Activated CD4-positive, alpha-beta T cell treated with anti-CD3 and anti-CD28 coated beads, Interleukin-2, Interleukin-6, amounts not matched to agents 100 ng/mL and 50 ng/mL, durations not matched to agents 16 hours and 8 hours (primary cell): ENCODE measurements at places on chromosomes 3 and 15.

DNA sequence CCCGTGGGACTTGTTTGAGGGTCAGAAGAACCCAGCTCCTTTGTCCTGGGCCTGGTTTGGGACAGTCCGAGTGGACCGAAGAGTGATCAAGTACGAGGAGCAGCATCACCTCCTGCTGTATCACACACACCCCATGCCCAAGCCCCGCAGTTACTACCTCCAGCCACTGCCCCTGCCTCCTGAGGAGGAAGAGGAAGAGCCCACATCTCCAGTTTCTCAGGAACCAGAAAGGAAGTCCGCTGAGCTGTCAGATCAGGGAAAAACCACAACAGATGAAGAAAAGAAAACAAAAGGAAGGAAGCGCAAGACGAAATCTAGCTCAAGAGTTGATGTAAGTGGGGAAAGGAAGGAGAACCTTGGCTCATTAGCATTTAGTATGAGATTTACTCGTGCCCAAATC is 3.3 kb upstream of the P2RY12 start:
- no peak for DNase-seq

DNA sequence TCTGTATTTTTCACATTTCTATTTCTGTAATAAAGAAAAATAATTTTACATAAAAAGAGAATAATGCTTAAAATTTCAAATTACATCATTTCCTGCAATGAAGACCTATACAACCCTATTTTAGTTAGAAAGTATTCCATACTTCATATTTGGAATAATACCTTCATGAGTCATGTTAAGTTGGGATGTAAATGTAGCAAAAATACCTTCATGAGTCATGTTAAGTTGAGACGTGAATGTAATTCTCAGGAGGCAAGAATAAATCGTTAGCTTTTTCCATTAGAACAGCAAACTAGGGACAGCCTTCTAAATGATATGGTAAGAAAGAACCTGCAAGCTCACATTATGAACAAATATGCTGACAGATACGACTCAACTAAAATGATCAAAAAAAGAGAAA is 91.9 kb downstream of the NAALADL2 start:
- DNase-seq: no peak

- no peak for DNase-seq
Observed at GRCh38 chr3:52784931-52785590, 7.7 kb downstream of the ITIH1 start.

DNA sequence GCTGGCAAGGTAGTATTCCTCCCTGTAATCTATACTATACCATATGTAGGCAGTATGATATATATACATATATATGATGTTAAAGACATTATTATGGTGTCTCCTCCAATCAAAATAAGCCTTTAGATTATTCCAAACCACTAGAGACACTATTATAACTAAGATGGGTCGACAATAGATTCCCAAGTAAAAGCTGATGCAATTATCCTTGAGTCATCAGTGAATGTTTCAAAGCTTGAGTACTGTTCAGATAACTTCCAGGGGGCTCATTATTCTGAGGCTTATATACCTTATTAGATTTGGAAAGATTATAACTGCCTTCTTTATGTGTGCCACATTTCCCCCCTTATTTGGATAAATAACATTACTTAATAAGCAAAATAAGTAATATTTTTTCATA is 11.9 kb upstream of the C3orf38 start:
- DNase-seq: no peak

DNA sequence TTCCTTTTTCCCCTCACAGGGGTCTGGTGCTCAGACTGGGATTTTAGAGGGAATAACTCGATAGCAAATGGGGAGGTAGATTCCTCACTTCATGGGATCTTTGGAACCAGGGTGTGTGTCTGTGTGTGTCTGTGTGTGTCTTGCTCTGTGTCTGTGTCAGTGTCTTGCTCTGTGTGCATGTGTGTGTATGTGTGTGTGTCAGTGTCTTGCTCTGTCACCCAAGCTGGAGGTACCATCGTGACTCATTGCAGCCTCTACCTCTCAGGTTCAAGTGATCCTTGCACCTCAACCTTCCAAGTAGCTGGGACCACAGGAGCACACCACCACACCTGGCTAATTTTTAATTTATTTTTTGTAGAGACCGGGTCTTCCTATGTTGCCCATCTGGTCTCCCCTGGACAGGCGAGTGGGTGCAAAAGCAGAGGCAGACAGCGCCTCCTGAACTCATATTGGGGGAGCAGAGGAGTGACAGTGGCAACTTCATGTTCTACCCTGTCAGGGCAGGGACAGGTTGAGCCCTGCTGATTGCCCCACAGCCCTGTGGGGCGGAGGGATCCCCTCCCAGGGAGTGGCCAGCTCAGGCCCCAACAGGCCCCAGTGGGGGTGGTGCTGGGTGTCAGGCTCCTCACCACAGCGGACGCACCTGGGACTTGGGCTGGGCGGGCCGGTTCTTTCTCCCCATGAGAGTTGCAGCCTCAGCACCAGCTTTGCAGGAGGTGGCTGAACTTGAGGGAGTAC is 10.4 kb upstream of the SEMA4B start:
- DNase-seq: no peak

GRCh38 chr3:140384876-140385275 is 293.0 kb upstream of the TRIM42 start:
- DNase-seq: no peak

- DNase-seq: no peak
Observed at GRCh38 chr3:62940771-62941563, 65.8 kb upstream of the CADPS start.

DNA sequence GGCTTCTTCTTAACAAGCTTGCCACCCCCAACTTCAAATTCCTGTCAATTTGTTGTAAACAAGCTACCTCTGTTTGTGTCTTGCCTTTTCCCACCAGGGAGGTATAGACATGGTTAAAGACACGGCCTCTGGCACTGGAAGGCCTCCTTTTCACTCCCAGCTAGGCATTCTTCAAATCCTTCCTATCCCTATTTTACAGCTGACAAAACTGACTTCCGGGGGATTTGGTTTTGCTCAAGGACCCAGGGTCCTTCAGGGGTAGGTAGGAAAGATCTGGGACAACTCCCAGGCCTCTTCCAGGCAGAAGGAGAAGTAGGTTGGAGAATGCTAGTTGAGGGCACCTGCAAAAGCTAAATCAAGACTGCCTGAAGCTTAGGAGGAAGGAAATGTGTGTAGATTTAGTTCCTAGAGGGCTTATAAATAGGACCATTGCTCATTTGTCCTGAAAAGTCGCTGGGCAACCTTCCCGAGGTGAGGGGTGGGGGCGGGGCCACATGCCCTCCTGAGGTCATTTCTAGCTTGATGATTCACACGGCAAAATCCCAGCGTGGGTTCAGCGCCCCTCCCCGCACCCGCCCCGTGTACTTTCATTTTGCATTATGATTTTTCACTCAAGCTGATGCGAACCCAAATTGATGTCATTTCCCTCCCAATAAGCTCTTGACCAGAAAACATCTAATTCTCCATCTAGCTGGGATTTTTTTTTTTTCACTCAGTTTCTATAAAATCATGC is 365.5 kb downstream of the SHQ1 start:
- peak; percentile 91 for DNase-seq
